ENCODE measurements at places on chromosomes 1 and 21.

DNA sequence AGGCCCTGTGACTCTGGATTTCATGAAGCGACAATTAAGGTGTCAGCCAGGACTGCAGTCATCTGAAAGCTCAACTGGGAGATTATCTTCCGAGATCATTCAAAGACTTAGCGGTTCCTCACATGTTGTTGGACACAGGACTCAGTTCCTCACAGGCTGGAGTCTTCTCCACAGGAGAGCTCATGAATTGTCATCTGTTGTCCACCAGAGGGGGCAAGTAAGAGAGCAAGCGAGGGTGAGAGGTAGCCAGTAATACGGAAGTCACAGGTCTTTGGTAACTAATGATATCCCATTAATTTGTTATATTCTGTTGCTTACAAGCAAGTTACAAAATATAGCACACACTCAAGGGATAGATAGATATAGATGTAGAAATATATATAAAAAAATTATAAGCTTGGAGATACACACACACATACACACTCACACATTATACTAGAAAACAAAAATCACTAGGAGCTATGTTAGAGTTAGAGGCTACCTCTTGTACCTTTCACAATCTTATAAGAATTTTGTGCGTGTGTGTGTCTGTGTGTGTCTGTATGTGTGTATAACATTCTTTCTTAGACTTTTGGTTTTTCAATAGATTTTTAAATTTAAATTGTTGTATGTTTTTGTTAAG lies 1695.3 kb downstream of the BRINP3 start:
- no peak for DNase-seq

DNA sequence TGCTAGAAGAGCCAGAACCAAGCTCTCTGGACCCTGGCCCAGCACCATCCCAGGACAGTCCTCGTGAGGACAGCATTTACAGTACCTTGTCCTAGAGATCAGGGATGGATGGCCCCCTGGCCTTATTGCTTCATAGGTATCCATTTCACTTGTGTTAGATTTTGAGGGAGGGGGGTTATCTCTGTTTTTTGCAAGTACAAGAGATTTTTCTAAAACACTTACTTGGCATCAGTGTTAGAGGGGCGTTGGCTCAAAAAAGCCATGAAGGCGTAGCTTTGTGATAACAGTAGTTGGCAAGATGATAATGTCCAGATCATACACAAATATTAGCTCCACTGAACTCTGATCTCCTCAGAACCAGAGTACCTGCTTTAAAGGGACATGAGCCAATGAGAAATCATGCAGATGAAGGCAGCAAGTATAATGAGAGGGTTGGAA lies 5.8 kb upstream of the ATP1B1 start:
- no peak for DNase-seq

GRCh38 chr1:177181631-177182291 lies 11.0 kb downstream of the BRINP2 start:
- DNase-seq = no peak

GRCh38 chr1:92493139-92493538 lies 6.4 kb upstream of the GFI1 start:
- no peak for DNase-seq

DNA sequence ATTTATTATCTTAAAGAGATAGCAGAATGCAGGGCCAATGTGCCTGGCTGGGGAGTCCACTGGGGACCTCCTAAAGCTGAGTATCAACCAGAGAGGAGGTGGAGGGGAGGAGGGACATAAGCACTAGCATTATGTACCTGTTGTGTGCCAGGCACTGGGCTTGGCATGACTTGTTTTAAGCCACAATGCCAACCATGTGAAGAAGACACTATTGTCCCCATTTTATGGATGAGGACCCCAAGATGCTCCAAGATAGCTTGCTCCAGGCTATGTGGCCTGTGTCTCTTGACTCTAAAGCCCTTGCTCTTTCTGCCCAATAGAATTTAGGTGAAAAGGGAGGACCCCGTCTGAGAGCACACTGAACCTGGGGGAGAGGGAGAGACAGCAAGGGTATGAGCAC lies 111.3 kb downstream of the GLIS1 start:
- DNase-seq = no peak

GRCh38 chr1:112251766-112252506 lies 144.1 kb upstream of the CTTNBP2NL start:
- no peak for DNase-seq

GRCh38 chr1:190436615-190437014 lies 41.0 kb downstream of the BRINP3 start:
- DNase-seq = no peak

DNA sequence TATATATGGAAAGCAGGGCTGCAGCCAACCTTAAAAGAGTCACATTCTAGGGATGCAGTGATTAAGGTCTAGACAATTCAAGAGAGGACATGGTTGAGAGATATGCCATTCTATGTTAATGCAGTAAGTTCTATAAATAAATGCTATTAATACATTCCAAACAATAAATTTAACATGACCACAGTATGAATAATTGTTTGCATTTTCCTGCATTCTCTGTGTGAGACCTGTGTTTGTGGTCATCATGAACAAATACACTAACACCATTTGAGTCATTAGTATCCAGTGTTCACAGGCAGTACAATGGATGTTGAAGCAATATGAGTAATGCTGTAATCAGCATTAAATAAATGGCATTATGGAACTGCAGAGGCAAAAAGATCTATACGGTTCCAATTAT lies 5.5 kb upstream of the ZRANB2 start:
- DNase-seq = no peak

DNA sequence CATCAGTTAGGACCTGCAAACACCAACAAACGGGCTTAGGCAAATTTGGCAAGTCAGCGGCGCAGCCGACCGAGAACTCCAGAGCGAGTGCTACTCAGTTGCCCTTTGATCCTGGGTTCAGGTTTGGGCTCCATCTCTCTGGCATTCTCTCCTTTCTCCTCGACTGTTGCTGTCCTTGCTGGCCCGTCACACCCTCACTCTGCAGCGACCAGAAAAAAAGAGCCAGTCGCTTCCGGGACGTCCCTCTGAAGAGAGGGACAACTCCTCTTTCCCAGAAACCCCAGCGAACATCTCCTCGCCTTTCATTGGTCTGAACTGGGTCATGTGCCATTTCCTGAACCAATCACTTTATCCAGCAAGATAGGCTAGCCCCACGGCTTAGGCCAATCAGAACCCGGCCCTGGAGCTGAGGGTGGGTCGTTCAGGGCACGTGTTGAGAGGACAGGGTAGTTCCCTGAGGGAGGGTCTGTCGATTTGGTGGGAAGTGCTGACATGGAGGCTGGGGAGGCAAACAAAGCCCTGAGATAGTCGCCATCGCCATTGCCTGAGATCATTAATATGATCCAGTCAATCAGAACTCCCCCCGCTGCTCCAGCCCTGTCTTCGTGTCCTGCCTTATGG lies 113.7 kb downstream of the PTPRU start:
- DNase-seq = no peak

- DNase-seq = no peak
Observed at GRCh38 chr1:214979191-214979590, 103.3 kb upstream of the KCNK2 start.

GRCh38 chr1:169102567-169102966 lies 3.9 kb upstream of the ATP1B1 start:
- no peak for DNase-seq

DNA sequence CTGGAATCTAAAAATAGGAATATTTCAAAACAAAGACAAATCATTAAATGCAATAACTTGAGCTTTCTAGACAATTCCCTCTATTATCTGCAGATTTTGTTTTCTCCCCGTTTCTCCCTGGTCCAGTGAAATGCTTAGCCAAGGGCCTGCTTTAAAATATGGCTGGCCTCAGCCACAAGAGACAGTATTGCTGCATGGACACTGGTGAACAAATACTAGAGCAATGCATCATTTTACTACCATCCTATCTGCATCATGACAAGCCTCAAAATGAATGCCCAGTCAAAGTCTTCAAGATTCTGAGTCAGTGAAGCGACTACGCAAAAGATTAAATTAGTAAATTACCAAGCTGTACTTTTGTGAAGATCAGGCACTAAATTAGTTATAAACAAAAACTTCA lies 80.5 kb downstream of the ENAH start:
- no peak for DNase-seq

DNA sequence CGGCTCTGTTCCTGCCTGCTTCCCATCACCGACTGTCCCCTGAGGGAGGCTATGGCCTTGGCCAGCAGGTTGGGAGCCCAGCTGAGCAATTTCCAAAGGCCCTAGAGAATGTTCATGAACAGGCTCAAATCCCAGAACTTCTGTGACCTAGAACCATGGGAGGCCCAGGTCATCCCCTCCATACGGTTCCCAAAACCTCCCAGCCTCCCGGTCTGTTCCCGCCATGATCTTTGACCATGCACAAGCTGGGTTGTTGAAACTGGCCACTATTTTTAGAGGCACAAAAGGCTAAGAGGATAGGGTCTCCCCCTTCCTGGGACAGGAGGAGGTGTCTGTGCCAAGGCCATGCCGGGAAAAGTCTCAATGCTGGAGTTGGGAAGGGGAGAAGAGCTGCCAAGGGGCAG lies 27.5 kb downstream of the EPHA2 start:
- DNase-seq = no peak

Data from stimulated activated CD8-positive, alpha-beta memory T cell treated with anti-CD3 and anti-CD28 coated beads, Interleukin-4, amount 100 ng/mL, for 1 hour (primary cell).